ENCODE measurements at places on chromosomes 1 and 21.
A peak's percentile ranks its signal among the peaks of the same experiment; 100 is the strongest.

DNA sequence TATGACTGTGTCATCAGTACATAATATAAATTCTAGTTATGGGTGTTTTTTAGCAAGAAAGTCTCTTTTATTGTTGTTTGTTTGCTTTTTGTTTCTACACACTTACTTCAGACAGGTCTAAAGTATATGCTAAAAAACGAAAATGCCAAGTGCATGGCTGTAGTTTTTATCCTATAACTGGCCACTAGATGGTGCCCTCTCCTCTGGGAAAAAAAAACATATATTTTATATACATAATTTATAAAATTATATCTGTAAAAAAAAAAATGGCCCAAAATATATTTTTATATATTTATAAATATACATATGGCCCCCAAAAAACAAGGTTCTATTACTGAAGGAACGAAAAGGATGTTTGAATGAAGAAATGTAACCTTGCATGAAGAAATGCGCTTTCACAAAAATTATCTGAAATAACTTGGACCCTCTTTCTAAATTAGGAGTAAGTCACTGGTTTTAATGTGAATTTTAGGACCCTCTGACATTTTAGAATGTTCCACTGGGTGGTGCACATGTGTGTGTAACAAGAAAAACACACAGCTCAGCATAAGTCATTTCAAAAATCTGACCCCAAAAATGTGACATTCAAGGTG, 93.5 kb downstream of the TTLL7 start:
- peak; percentile 29 for DNase-seq

GRCh38 chr1:238951809-238952208, 434.6 kb upstream of the CHRM3 start:
- peak; percentile 62 for DNase-seq

DNA sequence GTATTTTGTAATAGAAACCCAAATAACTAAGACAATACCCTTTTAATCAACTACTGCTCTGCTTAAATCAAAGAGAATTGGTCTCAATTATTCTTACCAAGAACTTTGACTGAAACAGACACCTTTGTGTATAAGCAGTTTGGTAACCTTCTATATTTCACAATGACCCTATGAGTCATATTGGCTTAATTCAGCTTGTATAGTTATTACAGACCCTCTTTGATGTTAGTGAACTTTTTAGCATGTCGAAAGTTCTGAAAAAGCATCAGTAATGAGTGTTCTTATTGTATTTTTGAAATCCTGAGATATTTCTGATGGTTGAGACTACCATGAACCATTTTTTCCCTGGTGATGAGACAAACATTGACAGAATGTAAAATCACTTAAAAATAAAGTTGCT, 43.3 kb upstream of the RABGAP1L start:
- DNase-seq: peak; percentile 72

DNA sequence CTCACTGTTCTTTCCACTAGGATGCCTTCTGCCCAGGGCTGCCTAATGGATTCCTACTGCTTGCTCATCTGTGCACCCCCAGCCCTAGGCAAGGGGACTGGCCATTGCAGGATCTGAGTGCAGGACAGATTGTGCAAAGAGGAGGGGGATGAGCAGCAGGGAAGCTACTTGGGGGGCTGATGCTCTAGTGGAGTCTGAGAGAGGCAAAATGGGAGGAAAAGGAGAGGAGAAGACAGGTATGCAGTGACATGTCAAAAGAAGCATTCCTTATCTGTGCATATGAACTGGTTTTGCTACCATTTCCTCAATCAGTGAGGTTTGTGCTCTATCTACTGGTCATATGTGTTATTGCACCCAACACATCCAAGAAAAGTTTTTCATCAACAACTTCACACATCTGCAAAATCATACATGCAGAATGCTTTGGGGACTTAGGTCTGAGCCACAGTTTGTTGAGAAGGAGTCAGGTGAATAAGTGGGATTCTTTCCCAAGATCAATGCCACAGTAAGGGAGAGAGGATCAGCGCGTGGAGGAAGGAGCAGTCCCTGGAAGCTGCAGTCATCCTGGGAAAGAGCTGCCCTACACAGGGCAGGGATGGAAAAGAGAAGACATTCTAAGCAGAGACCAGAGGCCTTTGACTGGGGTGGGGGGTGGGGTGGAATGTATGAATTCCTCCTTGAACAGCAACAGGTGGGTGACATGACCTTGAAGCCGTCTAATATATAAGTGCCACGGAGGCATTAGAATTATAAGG, 14.4 kb downstream of the SLC5A9 start:
- DNase-seq: peak; percentile 53

- no peak for DNase-seq
Measured at GRCh38 chr1:153220606-153221303, 3.4 kb downstream of the PRR9 start.

GRCh38 chr1:203629016-203629506, 2.4 kb downstream of the ATP2B4 start:
- no peak for DNase-seq

DNA sequence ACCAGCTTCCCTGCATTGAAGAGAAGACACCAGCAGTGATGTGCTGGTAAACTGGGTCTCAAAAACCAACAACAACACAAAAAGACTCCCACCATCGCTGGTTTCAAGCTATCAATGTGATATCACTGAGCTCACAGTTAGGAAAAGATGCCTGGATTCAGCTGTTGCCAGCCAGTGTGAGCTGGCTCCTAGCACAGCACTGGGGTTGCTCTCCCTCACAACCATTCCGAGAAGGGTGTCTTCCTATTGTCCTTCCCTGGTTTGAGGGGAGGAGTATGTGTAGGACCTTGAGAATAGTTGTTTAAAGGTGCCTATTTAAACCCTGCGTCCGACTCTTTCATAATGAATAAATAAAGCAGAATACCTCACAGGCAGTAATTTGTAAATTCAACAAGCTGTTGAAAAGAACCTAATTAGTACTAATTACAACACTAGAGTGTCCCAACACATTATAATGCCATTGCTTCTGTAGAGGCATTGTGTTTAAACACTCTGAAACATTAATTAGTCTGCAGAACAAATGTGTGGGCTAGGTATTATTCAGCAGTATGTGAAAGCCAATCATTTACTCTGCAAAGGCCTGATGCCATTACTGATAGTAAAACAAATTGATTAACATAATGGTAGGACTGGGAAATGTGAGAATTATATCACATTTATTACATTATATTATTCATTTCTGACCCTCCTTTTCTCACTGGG, 17.2 kb downstream of the NIBAN1 start:
- no peak for DNase-seq

DNA sequence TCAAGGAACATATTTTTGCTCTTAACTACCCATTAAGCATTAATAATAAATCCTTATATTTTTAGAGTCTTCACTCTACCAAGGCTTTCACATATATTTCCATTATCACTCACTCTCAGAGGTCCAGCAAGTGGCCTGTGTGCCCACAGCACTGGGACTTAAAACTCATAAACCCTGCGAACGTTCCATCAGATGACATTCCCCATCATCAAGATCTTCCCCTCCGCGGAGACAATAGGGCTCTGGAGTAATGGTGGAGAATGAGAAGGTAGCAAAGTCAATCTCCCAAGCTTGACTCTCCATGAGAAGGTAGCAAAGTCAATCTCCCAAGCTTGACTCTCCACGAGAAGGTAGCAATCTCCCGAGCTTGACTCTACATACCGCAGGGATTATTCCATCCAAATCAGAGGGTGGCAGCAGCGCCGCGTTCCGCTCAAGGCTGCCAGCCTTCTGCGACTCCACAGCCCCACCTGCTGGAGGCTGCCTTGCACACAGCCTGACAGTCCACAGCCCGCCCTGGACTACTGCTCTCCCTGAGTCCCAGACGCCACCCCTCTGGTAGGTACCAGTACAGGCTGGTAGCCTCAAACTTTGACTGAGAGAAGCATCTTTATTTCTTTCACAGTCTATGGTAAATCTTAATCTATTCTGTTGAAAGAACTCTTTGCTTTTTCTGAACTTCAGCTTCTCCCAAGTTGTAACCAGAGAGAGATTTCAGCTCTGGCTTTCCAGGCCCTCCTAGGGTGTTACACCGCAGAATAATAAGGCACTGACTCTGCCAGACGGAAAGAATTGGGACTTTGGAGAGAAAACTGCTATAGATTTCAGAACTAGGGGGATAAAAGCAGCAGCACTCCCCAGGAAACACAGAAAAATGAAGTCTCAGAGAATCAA, 26.4 kb upstream of the CTTNBP2NL start:
- DNase-seq: peak; percentile 80

DNA sequence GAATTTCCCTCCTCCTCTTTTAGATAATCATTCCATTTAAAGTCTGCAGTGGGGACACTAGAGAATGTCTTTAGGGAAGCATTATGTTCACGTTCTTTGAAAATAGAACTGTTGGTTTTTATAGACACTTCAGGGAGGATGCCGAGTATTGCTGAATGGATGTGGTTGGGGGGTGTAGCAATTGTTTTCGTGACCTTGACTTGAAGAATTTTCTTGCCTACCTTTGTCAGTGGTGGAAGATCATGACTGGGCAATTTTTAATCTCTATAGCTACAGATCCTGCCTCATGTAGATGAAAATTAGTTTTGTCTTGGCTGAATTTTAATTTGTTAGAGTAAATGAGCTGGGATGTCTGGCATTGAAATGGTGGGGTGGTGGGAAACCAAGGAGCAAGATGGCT, 3.8 kb downstream of the SMG7 start:
- no peak for DNase-seq

DNA sequence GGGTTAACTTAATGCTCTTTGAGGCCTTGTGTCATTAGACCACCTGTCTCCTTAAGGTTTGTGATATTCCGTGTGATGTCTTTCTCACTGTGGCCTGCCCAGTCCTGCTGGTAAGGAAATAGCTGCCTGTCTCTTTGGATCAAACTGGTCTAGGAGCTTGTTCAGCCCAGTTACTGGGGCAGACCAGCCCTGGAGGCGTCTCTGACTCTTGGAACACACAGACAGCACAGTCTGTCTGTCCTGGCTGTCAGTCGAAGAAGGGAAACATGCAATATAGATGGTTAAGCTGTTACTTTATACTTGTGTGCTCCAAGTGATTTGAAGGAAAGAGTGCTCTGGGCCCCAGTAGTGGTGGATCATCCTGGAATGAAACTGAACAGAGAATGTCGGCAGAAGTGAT, 20.4 kb downstream of the PBX1 start:
- no peak for DNase-seq

- DNase-seq: peak; percentile 35
Measured at GRCh38 chr1:52662645-52663313, 29.8 kb downstream of the SHISAL2A start.

DNA sequence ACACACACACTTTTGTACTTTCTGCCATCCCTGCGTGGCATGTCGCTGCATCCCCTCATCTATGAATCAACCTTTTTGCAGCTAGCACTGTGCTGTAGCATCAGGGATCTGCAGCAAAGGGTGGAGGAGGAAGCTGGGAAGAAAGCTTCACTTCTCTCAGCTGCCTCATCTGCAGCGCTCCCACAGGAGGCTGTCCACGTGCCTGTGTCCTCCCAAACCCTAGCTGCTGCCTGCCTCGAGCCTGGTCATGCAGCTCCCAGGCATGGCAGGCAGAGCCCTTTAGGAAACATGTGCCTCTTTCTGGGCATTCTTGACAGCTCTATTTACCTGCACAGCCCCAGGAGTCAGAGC, 262.1 kb upstream of the SGIP1 start:
- DNase-seq: peak; percentile 75

DNA sequence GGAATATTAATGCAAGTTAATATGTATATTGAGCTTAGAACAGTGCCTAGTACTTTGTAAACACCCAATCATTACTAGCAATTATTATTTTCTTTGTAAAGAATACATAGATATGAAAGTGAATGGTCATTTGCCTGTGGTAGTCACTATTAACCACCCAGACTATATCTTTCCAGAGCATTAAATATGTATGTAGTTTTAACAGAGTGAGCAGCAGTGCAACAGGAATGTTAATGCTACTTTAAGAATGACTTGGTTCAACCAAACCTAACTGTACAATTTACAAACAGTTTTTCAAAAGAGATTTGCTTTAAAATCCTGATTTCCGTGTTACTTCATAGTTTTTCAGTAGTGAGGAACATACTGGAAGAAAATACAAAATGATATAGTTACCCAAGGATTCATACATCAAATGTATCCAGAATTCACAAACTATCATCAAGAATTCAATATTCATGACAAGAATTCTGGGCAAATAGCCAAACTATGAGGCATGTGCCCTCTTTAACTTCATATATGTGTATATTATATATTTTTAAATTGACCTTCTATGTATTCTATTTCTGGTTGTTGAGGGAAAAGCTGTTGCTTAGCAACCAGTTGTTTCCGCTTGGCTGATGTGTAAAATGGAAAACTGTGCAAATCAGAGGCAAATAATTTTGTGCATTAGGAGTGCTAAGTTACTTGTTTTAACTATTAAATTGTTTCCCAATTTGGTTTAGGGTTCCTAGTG, 34.9 kb upstream of the IVNS1ABP start:
- peak; percentile 14 for DNase-seq

DNA sequence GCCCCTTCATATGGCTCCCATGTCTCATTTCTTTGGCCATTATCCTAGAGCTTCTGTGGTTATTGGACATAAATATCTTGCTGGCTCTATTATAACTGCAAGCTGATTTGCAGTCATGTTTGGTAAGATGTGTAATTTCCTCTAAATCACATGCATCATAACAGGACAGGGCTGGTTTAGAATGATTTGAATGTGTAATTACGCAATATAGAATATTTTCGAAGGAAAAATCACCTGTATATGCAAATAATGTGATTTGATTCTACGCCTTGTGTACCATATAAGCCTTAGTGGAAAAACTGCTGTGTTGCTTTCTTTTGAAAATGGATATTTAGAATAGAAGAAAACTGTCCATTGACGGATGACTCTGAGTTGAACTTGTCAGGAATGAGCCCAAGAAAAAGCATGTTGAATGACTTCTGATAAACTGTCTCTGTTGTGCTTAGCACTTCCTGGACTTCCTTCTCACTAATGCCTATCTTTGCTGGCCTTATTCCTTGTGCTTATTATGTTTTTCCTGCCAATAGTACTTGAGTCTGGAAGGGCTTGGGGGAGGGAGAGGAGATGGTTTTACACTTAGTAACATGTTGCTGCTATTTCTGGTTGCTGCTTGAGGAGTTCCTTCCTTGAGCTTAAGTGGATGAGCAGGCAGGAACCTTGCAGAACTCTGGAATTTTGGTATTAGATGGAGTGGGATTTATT, 6.5 kb downstream of the CACHD1 start:
- DNase-seq: peak; percentile 72

GRCh38 chr1:15676688-15677661, 7.1 kb upstream of the PLEKHM2 start:
- no peak for DNase-seq

GRCh38 chr1:113792471-113792870, 19.8 kb downstream of the RSBN1 start:
- no peak for DNase-seq

- DNase-seq: no peak
Measured at GRCh38 chr1:145962157-145963102, 1.9 kb downstream of the ANKRD34A start.

DNA sequence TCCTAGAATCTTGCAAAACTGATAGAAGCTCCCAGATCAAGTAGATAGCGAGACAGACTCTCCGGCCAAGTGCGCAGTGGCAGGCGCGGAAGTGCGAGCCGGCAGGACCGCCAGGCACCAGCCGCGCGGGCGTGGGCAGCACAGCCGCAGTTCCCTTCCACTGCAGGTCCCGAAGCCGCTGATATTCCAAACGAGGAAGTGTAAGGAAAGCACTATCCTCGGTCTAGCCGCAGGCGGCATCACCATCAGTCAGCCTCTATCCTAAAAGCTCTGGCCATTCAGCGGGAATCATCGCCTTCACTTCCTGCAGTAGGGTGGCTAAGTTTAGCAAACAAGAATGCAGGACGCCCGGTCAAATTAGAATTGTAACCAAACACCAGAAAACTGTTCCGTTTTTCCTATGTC, 710 bp downstream of the GLRX2 start:
- DNase-seq: peak; percentile 52

- DNase-seq: no peak
Measured at GRCh38 chr1:113388017-113388620, 2.2 kb upstream of the MAGI3 start.

GRCh38 chr1:53769780-53770179, 30.8 kb upstream of the GLIS1 start:
- peak; percentile 12 for DNase-seq

All from fibroblast of mammary gland (primary cell).